Hematopoietic multipotent progenitor cell (in vitro differentiated cells): ENCODE measurements at places on chromosomes 5 and 9. TPM values are rescaled to one million over a fixed set of nuclear protein-coding genes. Genes with fewer than 3 reads are reported as not detected.

- no peak for DNase-seq
Observed at GRCh38 chr9:13994240-13994639, 319.7 kb downstream of the NFIB start.

GRCh38 chr9:35000535-35001284, 11.2 kb downstream of the DNAJB5 start:
- DNase-seq = no peak

DNA sequence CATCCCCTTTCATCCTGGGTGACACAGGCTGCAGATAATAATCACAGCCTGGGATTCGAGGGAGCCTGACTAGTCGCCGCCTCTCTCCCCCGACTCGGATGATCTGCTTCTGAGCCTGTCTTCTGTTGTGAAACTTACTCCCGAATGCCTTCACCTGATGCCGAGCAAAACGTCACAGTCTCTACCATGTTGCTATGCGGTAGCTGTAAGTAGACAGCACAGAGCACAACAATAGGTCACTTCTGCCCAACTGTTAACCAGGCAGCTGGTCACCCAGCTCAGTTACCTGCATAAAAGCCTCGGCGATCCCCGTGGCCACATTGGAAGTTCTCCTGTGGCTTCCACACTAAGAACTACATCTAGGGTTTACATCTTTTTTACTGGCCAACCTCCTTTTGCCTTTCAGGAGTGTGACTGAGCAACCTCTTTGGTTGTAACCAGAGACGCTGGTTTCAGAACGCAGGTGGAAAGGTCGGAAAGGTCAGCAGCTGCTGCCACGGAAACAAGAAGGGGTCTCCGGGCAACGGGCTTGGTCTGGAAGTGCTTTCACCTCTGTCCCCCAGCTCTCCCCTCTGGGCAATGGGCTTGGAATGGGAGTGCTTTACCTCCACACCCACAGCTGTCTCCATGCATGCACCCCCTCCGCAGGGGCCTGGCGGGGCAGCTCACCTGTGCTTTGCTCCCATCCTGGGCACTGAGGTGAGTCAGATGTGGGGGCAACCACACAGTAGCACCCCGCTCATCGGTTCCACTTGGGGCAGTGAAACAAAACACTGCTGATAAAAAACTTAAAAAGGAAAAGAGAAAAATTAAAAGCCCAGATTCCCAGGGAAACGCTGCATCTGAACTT, 7.6 kb upstream of the PPP1R26 start:
- DNase-seq = no peak

DNA sequence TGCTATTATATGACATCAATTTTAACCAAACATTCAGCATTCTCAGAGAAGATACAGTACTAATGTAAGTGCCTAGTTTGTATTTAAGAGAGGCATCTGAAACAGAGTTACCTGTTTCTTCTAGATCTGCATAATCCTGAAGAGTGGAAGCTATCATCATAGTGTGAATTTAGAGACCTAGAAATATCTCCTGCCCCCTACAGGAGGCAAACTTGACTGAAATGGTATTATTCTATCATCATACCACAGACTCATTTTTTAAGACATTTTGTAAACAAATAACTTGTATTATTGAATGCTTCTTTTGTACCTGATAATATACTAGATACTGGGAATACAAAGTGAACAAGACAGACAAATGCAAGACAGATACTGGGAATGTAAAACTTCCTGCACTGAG, 216.8 kb upstream of the RPS23 start:
- no peak for DNase-seq

DNA sequence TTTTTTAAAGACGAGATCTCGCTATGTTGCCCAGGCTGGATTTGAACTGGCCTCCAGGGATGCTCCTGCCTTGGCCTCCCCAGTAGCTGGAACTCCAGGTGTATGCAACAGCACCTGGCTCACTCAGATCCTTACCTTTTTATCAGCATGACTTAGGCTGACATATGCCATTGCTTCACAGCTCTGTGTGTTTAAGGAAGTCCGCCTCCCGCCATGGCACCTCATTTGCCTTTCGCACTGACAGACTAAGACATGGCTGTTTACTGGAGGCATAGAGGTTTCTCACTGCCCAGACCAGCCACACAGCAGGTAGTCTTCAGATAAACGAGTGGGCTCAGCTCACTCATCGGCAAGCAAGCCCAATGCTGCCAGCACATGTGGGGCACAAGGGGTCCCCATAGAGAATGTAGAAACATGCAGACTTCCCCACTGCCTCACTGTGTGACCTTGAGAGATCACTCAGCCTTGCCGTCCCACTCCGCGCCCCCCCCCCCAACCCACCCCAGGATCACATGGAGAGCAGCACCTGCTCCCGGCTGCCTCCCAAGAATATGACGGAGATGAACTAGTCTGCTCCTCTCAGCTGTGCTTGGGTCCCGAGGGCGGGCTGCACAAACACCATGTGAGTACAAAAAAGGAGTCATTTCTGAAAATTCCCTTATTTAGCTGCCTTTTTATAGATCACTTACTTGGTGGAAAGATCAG, 62.8 kb downstream of the DCP2 start:
- no peak for DNase-seq

DNA sequence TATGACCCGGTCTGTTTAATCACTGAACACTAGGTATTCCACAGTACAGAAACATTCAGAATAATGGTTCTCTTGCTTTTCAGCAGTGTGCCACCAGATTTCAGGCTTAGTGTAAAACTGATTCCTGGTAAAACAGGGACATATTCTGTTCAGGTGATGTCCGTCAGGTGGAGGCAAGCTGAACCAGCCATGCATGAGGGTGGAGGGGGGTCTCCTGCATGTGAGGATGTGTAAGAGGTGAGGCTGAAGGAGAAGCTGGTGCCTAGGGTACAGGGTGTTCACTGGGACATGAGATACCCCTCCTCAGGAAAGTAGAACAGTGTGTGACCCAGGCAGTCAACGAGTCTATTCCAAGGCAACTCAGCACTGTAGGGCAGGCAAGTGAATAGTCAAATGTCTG, 563.9 kb downstream of the BNC2 start:
- DNase-seq = no peak

- no peak for DNase-seq
Observed at GRCh38 chr5:109350537-109351270, 59.1 kb downstream of the PJA2 start.

- no peak for DNase-seq
Observed at GRCh38 chr5:29889051-29889450, 1304.4 kb upstream of the CDH6 start.

DNA sequence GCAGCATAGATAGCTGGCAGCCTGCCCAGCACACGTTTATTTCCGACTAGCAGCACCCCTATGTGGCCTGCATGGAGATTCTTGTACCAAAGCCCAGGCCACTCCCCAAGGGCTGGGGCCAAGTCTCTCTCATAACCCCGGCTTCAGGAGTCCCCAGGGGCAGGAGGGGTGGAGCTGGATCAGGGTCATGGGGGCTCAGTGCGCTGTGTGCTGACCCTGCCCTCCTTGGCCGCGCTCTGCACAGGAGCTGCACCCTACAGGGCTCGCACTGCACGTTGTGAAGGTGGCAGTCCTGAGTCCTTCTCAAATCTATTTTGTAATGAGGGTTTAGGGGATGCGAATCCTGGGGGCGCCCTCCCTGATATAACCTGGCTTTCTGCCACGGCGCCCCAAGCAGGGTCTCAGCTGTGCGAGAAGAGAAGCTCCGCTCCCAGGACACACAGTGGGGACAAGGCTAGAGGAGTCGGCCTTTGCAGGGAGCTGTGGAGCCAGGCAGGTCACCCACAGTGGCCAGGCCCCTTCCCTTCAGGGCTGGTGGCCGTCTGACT, 28.6 kb downstream of the NKD2 start:
- no peak for DNase-seq

DNA sequence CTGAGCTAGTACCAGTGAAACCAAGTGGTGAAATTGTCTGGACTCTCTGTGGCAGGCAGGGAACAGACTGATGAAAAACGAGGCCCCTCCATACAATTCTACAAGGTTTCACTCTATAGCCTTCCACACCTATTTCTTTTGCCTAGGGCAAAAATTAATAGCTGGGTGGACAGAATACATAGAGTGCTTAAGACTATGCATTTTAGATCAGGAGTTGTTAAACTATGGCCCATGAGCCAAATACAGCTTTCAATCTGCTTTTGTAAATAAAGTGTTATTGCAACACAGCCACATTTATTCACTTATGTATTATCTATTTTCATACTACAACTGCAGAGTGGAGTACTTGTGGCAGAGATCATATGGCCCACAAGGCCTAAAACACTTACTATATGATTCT, 45.2 kb downstream of the SH3TC2 start:
- DNase-seq = no peak

GRCh38 chr9:38094165-38094564, 25.1 kb upstream of the SHB start:
- no peak for DNase-seq

- DNase-seq = no peak
Observed at GRCh38 chr5:11311272-11311671, 550.2 kb upstream of the DAP start.

DNA sequence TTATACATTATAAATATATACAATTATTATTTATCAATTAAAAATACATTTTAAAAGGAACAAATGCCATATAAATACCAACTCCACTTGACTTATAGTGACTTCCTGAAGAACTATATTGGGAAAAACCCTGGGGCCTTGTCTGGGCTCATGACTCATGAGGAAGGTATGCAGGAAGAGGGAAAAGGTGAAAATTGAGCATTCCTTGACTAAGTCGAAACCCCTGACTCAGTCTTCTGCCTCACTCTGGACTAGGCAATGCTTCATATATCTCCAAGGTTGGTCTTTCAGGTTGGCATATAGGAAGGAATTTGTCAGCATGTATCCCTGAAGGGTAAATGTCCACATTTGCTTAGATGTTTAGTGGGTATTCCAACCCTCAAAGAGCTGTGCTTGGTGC, 78.5 kb downstream of the SH3TC2 start:
- DNase-seq = no peak

GRCh38 chr5:39547553-39548154, 122.9 kb upstream of the DAB2 start:
- peak; percentile 71 for DNase-seq

FBXO38 gene
- total RNA-seq = 28.8 TPM

QRFP gene
- total RNA-seq = under 0.01 TPM

CCDC171 gene
- 12.4 TPM for total RNA-seq

PPP1R2B gene
- total RNA-seq = not detected

GADD45G gene
- 7.3 TPM for total RNA-seq

TRIP13 gene
- 4.8 TPM for total RNA-seq

BAG1 gene
- 34.7 TPM for total RNA-seq

SLC6A3 gene
- not detected for total RNA-seq

SOX30 gene
- total RNA-seq = under 0.01 TPM

POLE3 gene
- total RNA-seq = 59.0 TPM

CDX1 gene
- not detected for total RNA-seq
